ENCODE measurements at places on chromosomes 2 and 18.

GRCh38 chr2:145753966-145754365, 1234.0 kb upstream of the ZEB2 start:
- no peak for DNase-seq

DNA sequence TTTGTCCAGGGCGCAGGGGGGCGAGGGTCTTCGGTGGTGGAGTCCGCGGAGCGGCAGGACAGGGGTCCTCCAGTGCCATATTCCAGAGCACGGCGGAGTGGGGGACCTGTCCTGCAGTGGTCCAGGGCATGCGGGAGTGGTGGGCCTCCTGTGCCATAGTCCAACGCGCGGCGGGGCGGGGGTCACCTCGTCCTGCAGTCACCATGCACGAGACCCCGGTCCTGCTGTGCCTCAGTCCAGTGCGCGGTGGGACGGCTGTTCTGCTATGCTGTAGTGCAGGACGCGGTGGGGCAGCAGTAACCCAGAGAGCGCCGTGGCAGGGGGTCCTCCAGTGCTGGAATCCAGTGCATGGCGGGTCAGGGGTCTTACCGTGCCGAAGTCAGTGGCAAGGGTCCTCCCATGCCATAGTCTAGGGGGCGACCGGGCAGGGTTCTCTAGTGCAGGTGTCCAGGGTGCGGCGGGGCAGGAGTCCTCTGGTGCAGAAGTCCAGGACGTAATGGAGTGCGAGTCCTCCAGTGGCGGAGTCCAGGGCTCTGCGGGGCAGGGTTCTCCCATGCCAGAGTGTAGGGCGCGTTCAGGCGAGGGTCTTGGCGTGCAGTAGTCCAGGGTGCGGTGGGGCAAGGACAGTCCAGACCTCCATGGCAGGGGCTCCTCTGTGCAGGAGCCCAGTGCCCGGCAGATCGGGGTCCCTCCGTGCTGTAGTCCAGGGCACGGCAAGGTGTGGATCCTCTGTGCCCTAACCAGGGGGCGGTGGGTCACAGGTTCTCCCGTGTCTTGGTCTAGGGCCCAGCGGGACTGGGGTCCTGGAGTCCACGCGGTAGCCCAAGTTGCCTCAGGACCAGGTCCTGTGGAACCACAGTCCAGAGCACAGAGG, 130.4 kb downstream of the CCDC74A start:
- DNase-seq: no peak

- DNase-seq: no peak
These were observed 24.7 kb upstream of the ANKRD62 start for GRCh38 chr18:12068950-12069320.

DNA sequence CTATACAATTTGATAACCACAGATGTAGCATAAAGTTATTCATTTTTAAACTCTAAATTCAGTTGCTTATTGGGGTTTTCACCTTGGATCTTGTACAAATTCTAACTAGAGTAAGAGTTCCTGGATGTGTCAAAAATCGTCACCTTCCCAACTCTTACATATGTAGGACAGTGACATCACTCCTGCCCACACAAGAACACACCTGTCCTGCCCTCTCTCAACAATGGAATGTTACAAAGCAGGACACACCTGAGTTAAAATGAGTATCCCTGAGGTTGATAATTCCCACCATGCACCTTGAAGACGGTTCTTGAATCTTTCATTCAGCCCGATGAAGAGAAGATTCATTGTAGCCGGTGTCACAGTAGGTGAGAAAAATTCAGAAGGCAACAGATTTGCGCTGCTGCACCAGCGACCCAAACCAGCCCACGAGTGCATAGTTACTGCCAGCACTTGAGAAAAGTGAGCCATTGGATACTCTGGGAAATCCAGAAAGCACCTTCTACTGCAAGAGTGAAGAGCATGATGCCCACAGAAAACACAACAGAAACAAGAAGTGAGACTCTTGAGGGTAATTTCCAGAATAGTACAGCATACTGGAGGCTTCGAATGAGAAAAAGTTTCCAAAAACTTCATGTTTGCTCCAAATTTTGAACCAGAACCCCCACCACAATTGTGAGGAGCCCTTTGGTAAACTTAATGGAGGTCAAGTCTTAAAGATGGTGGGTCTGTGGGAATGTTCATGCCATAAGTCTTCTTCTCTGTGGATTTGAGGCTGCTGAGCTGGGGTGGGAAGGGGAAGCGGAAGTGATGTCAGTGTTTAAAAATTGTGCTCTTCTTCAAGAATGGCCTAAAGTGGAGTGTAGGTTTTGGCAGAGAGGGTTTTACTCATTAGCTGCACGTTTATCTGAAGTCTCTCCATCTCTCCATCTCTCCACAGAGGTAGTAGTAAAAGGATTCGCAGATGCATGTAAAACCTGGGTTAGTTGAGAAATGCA, 34.7 kb upstream of the ADAM23 start:
- no peak for DNase-seq

DNA sequence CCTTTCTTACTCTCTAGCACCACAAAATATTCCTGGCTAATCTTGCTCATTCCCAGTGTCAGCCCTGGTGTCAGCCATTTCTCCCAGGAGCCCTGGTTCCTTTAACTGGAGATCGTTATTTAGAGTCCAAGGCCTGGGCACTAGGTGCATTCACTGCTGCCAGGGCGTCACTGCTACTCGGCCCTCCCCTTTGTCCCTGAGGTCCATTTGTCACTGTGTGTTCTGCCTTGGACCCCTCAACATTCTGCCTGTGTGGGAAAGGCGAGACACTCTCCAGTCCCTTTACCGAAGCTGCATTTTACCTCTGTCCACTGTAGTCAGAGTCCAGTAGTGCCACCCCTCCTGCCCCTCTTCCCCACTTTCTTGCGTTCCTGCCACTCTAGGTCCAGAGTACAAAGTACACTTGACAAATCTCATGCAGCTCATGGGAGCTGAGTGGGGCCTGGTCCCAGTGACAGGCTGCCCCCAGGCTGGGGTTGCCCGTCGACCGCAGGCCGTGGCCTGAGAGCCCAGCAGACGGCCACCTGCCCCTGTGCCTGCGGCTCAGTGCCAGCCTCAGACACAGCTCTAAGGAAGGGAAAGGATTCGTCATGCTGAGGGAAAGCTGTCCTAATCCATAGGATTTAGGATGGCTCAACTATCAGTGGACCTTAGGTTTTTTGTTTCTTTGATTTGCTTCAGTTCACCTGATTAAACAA, 52.1 kb downstream of the COPS8 start:
- no peak for DNase-seq

GRCh38 chr2:237327175-237327950, 86.6 kb downstream of the COL6A3 start:
- no peak for DNase-seq

DNA sequence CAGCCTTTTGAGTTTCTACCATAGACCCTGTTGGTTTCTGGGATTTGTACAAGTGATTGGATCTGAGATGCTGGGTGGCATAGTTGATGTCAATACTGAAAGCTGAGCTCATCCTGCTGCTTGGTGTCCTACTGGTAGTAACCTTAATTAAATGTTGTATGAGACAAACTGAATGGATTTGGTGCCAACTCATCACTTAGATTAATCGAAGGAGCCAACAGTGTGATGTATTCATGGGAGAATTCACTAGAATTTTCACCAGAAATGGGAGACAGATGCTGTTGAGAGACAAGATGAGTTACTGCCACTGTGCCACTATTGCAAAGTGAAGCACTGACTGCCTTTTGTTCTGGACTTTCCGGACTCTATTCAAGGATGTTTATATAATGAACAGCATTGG, 158.5 kb downstream of the THADA start:
- DNase-seq: no peak

GRCh38 chr2:32804205-32804604, 142.5 kb upstream of the LTBP1 start:
- no peak for DNase-seq

DNA sequence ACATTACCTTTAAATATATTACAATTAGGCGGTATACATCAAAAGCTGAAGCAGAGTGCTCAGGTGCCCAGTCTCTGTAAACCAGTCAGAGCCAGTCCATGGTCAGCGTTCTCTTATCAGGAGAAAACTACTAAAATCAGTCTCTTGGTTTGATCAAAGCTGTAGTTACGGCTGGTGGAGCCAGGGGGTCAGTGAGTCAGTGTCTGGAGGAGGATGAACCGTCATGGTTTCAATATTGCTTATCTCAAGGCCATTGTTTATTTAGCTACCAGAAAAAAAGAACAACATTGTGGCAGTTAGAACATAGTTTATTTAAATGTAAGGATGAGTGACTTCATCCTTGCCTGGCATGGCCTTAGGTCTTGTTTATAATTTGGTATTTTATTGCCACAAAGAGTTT, 71.3 kb upstream of the NYAP2 start:
- DNase-seq: no peak

- peak; percentile 15 for DNase-seq
These were observed 1.3 kb upstream of the KCMF1 start for GRCh38 chr2:84969511-84970209.

DNA sequence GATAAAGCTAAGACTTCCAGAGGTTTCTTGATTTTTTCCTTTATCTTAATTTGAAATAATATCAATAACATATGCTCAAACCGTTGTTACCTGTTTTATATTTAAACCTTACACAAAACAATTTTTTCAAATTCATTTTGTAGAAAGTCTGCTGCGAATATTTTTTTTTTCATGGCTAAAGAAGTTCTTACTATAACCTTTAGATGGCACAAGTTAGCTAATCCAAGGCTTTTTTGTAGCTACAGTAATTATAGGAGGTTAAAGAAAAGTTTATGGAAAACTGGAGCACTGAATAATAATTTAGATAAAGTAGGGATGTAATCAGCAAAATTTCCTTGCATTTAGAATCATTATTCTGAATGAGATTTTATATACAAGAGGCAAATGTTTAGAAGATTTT, 78.0 kb upstream of the PNPT1 start:
- DNase-seq: no peak

- DNase-seq: no peak
These were observed 40.9 kb downstream of the STAT4 start for GRCh38 chr2:191109888-191110287.

GRCh38 chr2:26619521-26619951, 21.6 kb downstream of the CIB4 start:
- DNase-seq: no peak

- DNase-seq: no peak
These were observed 7.5 kb downstream of the COPS8 start for GRCh38 chr2:237092920-237093781.

DNA sequence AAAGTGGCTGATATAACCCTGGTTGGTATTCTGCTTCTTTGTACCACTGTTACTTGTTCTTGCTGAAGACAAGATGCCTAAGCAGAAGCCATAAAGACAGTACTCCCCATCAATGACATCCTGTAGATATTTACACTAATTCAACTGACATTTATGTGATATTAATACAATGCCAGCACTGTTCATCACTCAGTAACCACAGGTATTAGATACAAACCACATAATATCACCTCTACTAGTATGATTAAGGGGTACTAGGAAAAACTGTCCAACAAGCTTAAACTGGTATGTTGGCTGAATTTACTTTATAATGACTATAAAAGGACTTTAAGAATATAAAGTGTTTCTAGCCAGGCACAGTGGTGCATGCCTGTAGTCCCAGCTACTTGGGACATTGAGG, 65.8 kb downstream of the RTN4 start:
- DNase-seq: no peak

DNA sequence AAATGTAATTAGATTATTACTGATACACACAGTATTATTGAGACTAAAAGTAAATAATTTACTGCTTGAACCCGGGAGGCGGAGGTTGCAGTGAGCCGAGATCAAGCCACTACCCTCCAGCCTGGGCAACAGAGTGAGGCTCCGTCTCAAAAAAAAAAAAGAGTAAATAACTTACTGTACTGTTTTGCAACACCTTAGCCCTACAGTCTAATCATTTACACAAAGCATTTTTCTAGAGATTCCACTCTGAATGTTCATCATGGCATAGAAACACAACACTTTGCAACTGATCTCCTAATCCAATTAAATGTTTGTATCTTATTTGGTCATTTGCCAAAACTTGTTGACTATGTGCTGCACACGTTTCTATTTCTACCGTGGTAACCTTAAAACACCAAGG, 23.4 kb upstream of the RMP24 start:
- DNase-seq: no peak

DNA sequence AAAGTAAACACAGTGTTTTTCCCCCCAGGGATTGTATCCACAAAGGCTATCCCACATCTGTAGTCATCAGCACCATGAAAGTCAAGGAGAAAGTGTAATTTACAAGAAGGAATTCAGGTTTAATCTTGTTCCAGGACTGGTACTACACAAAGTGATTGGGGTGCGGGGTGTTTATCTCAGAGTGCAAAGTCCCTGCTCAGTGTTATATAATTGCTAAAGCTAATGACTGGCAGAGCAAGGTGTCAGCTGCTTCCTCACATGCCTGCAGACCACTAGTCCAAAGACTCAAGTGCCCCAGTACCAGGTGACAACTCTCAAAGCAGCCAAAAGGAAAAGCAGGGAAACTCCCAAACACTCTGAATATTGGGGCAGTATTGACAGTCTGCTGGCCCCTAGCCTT, 40.4 kb upstream of the PDCL3 start:
- DNase-seq: no peak

DNA sequence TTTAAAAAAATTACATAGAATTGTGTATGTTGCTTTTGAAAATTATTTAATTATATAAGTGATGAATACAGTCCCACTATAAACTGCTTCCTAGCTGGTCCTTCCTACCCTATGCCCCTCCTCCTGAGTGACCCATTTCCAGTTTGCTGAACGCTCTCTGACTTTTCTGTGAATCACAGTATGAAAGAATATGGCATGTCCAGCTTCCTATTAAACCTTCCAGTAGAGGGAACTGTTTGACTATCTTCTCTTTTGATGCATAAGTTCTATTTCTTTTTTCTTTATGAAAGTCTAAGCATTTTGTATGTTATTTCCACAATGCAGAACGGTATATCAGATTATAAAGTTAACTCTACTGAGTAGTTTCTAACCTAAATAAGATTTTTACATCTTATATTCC, 41.3 kb downstream of the PSMG2 start:
- DNase-seq: no peak

- DNase-seq: no peak
These were observed 30.1 kb downstream of the IDH1 start for GRCh38 chr2:208224802-208225201.

DNA sequence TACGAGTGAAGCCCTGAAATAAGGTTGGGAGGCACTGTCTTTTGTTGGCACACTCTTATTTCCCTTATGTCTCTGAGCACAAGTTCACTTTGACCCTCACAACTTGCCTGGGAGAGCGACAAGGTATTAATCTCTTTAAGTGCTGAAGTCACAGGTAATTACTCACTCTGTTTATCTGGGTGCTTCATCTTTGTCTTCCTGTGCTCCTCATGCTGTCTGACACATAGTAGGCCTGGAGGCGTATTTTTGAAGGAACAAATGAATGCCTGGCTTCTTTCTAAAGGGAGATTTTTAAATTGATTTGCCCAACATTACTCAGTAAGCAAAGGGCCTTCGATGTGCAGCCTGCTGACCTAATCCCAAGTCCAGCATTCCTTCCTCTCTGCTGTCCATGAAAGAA, 507.1 kb upstream of the TNP1 start:
- no peak for DNase-seq

- no peak for DNase-seq
These were observed 710.6 kb upstream of the FANCL start for GRCh38 chr2:58951722-58952121.

GRCh38 chr2:121902171-121902591, 146.7 kb downstream of the TSN start:
- DNase-seq: no peak

GRCh38 chr2:233643128-233643527, 6.9 kb downstream of the UGT1A10 start:
- DNase-seq: no peak

- DNase-seq: no peak
These were observed 94.3 kb downstream of the OLA1 start for GRCh38 chr2:174153757-174154680.

GRCh38 chr2:233419602-233420391, 65.5 kb downstream of the DGKD start:
- peak; percentile 46 for DNase-seq
